ENCODE measurements at places on chromosomes 1 and 21.

GRCh38 chr1:42422737-42423136, 33.1 kb downstream of the ZMYND12 start:
- DNase-seq, result peak; percentile 2

- DNase-seq, result no peak
Observed at GRCh38 chr1:15213341-15213821, 33.6 kb upstream of the FHAD1 start.

- no peak for DNase-seq
Observed at GRCh38 chr1:29453502-29454240, 217.3 kb downstream of the PTPRU start.

DNA sequence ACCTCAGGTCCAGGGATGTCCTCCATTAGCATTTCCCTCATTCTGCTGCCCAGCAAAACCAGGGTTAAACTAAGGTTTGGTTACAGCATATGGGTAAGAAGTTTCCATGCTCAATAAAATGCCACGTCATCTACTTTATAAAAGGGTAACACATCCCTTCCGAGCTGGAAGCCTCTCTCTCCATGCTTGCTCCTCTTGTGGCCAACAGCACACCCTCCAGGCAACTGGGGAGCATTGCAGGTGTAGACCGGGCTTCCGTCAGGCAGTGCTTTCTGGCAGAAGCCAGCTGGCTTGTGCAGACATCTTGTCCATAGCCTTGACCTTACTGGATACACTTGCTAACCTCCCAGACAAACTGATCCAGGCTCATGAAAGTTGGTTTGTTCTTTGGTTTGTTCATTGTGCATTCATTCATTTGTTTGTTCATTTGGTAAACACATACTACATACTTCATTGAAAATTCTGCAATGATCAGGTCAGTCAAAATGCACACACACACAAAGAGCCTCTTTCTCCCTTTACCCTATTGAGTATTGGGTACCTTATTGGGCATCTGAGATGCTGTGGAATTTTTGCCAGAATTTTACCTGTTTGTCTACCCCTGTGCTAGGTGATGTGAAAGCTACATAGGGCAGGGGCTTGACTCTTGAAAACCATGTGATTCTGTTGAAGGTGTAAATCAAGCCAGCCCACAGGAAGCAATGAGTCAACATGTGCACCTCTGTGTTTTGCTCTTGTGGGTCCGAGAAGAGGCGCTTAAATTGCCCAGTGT, 422.8 kb downstream of the CAMTA1 start:
- DNase-seq, result no peak

DNA sequence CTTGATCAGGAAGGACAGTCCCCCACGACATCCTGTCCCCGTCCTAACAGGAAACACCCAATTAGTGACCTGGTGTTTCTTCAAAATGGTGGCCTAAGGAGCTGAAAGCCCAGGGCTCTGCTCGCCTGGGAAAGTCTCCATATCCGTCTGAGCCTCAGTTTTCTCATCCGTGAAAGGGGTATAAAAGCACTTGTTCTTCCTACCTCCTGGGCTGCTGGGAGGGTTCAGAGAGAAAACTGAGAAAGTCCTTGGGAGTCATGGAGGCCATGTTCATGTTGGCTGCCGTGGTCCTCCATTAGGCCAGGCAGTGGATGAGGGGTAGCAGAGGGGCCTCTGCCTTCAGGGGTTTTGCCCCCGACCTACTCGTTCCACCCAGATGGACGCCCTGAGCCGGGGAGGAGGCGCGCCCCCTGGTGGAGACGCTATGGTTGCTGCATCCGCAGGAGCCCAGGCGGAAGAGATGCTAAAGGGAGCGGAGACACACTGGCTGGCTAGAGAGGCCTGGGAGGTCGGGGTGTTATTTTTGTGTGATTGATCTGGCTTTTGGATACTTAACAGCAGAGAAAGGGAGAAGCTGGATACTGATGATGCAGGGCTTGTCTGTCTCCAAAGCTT, 113.5 kb downstream of the PRDM2 start:
- no peak for DNase-seq

DNA sequence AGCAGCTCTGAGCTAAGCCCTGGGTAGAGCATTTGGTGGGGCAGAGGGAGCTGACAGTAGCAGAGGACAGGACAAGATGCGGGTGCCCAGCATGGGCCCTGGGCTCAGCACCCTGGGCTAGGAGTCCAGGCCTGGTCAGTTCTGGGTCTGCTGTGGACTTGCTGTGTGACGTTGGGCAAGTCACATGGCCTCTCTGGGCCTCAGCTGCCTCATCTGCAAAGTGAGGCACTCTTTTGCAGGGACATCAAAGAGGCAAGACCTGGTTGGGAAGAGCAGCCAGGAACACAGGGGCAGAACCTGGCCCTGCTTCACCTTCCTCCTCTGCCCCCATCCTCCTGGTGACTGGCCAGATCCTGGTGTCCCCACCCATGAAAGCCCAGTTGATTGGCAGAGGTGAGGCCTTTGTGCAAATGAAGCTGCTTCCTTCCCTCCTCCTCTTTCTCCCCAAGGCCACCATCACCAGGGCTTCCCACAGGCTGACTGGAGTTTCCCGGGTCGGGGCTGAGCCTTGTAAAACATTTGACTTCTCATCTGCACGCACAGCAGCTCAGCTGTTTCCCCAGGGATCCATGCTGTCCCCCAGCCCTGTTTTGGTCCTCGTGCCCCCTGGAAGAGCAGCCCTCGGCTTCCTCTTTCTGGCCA, 350.5 kb downstream of the MATN1 start:
- DNase-seq, result no peak

DNA sequence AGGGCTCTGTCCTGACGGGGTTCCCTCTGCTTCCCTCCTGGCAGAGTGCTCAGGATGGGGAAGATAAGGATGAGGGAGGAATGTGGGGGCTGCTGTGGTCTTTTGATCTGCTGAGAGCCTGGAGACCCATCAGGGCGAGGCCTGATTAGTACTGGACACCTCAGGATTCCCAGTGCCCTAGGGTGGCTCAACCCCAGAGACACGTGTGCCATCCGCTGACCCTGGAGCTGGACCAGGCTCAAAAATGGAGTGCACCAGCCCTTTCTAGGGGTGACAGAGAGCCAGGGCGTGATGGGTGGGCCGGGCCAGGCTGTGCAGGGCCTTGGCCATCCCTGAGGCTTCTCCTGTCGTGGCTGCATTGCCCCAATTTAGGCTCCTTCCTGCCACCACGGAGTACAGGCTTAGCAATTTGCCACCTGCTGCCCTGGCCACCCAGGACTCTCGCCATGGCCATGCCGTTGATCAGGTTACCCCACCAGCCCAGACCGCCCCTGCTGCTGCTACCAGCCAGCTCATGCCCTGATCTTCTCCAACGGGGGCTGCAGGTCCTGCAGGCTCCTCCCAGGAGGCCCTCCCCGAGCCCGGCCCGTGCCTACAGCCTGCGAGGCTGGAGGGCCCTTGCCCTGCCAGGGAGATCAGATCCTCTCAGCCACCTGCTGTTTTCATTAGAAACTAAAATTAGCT, 9.5 kb downstream of the WNT4 start:
- no peak for DNase-seq

DNA sequence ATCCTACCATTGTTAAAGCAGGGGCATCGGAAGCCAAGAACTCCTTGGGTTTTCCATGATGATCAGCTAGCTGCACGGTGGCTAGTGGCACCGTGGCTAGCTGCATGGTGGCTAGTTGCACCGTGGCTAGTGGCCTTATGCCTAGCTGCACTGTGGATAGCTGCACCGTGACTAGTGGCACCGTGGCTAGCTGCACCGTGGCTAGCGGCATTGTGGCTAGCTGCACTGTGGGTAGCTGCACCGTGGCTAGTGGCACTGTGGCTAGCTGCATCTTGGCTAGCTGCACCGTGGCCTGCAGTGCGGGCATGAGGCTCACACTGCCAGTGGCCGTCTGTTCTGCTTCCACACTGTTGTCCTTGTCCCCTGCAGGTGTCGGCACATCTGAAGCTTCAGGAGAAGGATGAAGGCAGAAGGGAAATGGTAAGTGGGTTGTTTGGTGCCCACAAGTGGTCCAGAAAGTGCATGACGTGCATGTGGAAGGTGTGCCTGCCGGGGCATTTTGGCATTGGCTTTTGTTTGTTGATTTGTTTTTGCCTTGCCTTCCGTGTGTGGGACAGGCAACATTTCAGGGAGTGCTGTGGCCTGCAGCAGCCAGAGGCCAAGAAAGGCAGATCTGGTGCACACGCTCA, 38.6 kb downstream of the TFF3 start:
- DNase-seq, result no peak

DNA sequence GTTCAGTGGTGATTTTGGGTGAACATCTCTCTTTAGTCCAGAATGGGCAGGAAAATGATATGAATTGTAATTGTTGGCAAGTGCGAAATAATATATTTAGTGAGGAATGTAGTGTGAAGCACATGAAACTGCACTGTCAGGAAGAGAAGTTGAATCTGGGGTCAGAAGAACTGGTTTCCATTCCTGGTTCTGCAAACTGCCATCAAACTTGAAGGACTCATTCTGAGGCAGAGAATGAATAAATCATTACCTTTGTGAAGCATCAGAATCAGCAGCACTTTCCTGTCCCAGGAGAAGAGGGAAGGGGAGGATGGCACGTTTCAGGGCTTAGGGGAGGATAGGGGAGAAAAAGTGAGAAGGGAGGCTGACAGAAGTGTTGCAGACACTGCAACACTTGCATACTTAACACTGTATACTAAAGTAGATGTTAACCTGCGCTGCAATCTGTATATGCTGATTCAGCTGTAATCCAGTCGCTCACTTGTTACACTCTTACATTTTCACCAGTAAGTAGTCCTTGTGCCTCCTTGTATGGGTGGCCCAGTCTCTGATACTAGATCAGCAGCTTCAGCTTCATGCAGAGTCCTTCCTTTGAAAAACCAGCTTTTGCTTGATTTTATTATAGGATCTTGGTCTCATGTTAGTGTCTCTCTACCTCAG, 10.5 kb upstream of the RPTN start:
- no peak for DNase-seq

DNA sequence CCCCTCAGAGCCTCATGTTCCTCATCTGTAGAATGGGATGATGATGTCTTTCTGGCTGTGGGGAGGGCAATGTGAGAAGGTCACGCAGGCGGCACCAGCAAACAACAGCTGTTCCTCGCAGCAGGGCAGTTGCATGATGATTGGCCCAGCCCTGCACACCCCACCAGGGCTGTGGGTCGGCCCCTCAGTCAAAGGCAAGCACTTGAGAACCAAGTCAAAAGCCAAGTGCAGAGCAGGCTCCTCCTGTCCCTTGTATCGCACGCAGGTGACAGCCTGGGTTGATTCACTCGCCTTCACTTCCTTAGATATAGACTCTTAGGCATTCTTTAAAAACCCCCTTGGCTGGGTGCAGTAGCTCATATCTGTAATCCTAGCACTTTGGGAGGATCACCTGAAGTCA, 191.9 kb upstream of the C1orf174 start:
- DNase-seq, result no peak

- DNase-seq, result no peak
Observed at GRCh38 chr1:89064632-89065031, 376 bp downstream of the GBP1 start.

- DNase-seq, result no peak
Observed at GRCh38 chr1:230142608-230143210, 75.7 kb downstream of the GALNT2 start.

GRCh38 chr1:52707927-52708655, 9.9 kb upstream of the COA7 start:
- DNase-seq, result no peak

DNA sequence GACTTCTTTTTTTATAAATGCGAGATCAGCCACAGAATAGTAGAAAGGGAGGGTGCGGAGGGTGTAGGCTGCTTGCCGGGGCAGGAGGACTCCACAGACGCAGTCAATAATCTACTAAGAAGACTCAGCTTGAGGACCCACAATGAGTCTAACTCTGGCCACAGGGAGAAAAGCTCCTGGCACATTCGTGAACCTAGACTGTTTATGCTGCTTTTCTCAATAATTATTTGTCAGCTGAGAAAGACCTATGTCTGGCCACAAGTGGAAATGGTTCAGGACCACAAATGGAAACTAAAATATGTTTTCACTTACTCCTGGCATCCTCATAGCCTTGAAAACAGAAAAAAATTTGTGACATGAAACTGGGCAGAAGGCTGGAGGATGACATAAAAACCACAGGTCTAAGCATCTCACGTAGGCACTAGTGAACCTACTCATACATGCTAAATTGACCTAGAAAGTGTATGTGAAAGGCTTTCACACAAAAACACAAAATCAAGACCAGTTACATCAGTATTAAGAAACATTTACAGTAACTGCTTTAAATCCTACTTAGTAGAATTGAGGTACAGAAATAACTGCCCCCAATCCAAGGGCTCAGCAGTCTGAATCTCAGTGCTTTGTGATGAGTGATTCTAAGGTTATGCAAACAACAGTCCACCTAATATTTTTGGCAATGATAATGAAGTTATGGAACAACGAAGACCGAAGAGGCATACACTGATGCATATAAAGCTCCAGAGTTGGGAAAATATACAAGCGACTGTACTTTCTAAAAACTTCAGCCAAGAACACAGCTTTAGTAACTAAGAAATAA, 159.5 kb downstream of the SLC45A1 start:
- no peak for DNase-seq

- no peak for DNase-seq
Observed at GRCh38 chr1:226958300-226958699, 18.2 kb downstream of the COQ8A start.

GRCh38 chr1:14246471-14246870, 352.0 kb upstream of the KAZN start:
- DNase-seq, result no peak

DNA sequence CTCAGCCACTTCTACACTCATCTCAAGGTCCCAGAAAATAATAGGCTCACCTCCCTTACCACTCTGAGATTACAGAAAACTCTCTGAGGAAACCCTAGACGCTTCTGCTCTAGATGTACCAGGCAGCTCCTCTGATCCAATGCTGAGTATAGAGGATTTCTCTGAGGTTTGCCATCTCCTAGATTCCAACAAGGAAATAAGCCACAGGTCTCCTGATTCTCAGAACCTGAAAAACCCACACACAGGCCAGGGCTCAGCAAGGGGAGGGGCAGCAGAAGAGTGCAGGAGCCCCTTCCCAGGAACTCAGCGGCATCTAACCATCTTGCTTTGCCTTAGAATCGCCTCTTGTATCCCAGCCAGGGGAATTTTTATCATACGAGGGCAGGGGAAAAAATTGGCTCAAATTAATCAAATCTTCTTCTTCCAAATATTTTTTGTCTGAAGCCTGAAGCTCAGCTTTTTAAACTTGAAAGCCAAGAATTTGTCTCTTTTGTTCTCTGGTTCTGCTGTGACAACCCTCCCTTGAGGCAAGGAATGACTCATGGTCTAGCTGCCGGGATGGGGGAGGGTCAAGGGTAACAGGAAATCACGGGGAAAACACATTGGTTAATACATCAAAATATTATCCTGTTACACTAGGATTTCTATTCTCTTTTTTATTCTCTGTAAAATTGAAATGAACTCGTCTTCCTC, 30.8 kb downstream of the GORAB start:
- no peak for DNase-seq

DNA sequence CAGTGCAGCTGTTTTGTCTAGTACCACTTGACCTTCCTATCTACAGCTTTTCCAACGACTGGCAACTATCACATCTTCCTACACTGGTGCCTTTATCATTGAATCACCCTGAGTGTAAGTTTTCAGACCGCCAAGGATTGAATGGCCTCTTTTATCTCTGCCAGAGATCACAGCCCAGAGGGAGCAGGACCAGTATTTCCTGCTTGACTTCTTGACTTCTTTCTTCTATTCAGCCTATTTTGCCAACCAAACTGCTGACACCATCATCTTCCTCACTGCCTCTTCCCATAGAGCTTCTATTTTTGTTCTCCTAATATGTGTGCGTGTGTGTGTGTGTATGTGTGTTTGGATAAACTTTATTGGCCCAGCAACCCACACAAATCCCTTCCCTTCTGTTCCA, 53.8 kb downstream of the SERBP1 start:
- DNase-seq, result no peak

Data from nucleus accumbens (tissue), 56 donors.